ENCODE measurements at places on chromosomes 2 and 18.

DNA sequence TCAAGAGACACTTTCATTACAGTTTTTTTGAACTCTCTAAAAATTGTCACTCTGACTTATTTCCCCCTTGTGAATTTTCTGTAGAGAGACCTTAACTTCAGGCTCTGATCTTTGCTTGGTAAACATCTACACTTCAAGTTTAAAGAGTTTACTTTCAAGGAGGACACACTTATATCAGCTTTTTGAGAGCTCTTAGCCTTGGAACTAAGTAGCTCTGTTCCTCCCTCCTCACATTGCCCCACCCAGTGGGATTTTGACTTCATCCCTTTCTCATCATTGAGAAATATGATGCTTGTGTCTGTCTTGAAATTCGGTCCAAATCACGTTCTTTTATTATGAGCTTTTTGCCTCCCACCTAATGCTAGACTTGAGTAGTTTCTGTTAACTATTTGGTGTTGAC lies 433.4 kb upstream of the MEIS1 start:
- no peak for DNase-seq

GRCh38 chr2:63124218-63124617 lies 73.6 kb downstream of the OTX1 start:
- DNase-seq, result no peak

DNA sequence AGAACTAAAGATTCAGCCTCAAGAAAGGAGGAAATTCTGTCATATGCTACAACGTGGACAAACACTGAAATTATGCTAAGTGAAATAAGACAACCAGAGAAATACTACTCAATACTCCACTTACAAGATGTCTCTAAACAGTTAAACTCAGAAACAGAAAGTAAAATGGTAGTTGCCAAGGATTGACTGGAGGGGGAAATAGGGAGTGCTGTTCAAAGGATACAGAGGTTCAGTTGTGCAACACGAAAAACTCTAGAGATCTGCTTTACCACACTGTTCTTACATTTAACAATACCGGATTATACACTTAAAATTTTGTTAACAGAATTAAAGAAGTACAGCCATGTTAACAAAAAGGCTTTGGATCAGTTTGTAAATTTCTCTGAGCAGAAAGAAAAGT lies 39.8 kb upstream of the C2orf15 start:
- peak; percentile 29 for DNase-seq

DNA sequence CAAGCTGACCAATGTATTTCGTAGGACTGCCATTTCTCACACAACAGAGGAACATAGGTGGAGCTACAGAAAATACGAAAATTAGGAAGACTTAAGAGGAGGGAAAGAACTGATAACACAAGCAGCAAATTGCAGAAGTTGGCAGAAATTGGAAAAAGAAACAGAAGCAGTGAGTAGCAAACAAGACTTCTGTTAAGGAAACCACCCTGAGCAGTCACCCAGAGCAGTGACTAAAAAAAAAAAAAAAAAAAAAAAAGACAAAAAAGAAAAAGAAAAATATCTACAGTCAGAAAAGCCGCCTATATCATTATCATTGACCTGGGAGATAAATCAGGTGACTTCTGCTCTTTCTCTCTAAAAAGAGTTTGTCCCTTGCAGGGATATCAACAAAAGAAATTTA lies 21.4 kb downstream of the STK17B start:
- DNase-seq, result no peak

- no peak for DNase-seq
These were observed 112.8 kb upstream of the EML6 start for GRCh38 chr2:54610700-54611099.

- DNase-seq, result no peak
These were observed 99.4 kb downstream of the TWIST2 start for GRCh38 chr2:238947243-238947760.

DNA sequence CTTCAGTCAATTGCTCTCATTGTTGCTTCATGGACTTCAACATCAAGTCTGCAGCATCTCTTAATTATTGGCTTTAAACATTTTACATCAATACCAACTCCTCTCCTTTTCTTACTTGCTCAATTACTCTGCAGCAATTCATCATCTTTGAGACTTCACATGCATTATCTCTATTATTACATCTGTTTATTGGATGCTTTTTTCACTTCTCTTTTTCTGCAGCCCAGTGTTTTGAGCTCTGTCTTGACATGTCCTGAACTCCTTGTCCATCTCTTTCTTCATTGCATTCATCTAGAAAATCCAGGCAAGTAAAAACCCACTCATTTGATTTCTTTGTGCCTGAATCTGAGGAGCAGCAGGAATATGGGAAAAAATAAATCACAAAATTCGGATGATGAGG lies 647.9 kb downstream of the PLCL1 start:
- no peak for DNase-seq

- DNase-seq, result no peak
These were observed 100.0 kb upstream of the DTNA start for GRCh38 chr18:34609986-34610648.

DNA sequence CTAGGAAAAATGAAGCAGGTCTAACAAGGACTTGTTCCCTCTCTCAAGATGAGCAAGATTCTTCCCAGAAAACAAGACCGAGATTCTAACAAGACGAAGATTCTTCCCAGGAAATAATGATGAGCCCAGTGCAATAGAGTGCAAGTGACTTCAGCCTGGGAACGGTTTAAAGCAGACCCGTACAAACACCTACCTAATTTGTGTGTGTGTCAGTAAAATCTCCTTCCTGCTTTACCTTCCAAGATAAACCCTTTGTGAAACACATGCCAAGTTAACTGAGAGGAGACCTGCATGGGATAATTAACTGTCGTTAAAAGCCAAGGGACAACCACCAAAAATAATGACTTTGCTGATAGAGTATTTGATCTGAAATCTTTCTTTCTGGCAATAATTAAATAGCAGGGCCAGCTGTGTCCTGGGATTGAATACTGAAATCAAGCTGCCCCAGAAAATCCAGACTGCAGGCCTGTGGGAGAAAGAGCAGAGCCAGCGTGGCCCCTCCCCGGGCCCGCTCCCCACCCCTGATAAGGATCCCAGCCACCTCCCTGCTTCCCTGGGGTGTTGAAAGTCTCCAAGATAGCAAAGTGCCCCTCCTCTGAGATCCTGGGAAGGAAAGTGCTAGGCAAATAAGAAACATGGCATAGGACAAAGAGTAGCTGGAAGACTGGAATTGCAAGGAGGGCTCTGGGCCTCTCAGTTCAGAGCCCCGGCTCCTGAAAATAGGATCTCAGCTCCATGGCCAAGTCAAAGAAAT lies 145.5 kb downstream of the CYP26B1 start:
- no peak for DNase-seq

GRCh38 chr2:70926042-70926441 lies 9.7 kb upstream of the ATP6V1B1 start:
- no peak for DNase-seq

- DNase-seq, result no peak
These were observed 237.4 kb upstream of the REV1 start for GRCh38 chr2:99727199-99727598.
